ENCODE measurements at places on chromosomes 1 and 21.

- DNase-seq = no peak
Measured at GRCh38 chr1:30034105-30034626, 689.2 kb downstream of the MATN1 start.

DNA sequence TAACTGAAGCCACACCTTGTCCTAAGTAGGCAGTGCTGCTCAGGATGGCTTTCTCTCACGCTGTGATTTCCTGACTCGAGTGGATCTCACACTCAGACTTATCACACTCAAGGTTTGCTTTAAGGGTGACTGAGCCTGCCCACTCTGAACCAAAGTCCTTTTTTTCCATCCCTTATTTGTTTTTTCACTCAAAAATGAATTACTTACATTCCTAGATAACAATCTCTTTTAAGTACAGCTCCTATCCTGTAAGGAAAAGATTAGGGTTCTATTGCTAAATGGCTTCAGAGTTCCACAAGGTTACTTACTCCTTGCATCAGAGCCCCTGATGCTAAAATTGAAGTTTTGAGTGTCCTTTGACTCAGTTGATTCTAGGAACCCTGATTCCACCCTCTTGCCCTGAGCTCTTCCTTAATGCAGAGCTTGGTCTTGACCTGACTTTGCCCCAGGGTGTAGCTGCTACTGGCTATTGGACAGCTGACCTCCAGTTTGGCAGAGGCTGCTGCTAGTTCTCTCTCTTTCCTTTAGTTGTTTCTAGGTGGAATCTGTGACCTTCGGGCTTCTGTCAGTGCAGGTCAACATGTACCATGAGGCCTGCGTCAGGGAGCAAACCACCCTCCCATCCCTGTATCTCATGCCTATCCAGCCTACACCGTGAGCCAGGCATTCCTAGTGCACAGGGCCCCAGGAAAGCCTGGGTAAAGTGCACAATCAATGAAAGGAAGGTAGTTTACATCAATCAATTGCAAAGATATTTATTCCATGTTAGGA is 80.1 kb upstream of the CD55 start:
- DNase-seq = no peak

GRCh38 chr1:193592317-193592716 is 405.9 kb upstream of the B3GALT2 start:
- DNase-seq = no peak

DNA sequence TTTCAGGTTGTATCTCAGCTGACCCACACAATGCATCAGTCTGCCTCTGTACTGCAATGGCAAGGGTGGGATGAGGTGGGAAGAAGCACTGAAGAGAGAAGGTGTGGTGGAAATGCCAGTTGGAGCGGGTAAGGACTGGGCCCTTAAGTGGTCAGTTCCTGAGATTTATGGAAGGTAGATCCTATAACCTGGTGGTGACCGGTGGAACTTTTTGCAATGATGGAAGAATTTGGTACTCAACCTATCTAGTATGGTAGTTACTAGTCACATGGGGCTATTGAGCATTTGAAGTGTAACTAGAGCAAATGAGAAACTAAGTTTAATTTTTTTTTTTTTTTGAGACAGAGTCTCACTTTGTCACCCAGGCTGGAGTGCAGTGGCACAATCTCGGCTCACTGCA is 8.2 kb upstream of the HPCAL4 start:
- DNase-seq = no peak

- DNase-seq = no peak
Measured at GRCh38 chr1:90986953-90987352, 34.9 kb downstream of the ZNF644 start.

DNA sequence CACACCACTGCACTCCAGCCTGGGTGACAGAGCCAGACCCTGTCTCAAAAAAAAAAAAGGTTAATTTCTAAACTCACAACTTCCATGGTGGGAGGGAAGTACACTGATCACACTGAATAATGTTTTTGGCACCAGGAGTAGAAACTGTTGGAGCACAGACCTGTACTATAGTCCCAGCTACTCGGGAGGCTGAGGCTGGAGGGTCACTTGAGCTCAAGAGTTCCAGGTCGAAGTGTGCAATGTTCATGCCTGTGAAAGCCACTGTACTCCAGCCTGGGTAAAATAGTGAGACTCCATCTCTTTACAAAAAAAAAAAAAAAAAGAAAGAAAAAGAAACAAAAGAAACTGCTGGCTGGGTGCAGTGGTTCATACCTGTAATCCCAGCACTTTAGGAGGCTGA is 35.3 kb downstream of the TMEM50B start:
- DNase-seq = no peak

DNA sequence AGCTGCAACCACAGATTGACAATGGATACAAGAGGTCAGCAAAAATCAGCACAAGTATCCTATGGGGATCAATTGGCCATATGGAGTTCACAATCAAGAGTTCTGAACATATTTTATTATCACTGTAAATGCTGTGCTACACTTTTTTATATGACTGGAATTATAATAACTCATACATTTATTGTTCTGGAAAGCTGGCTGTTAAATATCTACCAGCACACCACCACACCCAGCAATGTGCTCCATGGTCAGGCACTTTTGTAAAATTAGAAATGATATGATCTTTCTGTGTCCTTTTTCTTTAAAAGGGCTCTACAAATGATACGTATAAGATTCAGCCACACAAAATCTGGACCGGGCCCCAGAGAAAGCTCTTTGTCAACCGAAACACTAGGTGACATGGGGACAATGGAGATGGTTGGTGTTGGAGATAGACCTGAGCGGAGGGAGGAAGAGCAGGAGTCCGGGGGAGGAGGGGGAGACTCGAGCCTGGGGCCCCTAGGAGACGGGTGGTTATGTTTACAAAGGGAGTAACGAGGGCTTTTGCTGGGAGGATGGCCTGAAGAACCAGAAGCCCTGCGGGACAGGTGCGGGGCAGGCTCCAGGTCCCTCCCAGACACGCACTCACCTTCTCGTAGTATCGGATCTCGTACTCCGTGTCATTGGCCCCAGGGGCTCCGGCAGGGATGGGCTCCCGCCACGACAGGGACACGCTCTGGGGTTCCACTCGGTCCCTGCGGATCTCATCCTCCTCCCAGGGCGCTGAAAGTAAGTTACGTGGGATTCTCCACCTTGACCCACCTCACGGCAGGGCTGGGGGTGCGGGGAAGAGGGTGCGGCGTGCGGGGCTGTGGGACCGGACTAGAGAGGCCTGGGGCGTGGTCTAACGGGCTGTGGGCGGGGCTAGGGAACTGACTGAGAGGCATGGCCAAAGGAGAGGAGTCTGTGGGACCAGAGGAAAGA is 30.0 kb downstream of the EPHA10 start:
- no peak for DNase-seq

GRCh38 chr1:192186197-192186596 is 27.9 kb downstream of the RGS18 start:
- no peak for DNase-seq

- DNase-seq = no peak
Measured at GRCh38 chr1:38297842-38298241, 251.2 kb upstream of the POU3F1 start.

DNA sequence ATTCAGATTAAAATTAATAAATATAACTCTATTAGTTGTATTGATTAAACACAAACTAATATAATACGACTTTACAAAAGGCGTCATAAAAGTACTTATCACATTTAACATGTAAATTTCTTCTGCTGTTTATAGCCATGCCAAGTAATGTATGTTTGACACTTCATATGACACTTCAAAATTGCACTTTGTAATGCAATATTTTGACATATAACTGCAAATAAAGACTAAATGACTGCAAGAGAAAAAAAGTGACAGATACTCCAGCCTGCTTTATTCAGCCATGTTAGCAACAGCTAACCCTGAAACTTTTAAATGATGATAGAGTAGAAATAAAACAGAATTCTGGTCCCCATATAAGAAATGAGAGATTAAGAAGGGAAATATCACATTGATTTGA is 1238.0 kb downstream of the MRPL39 start:
- DNase-seq = no peak

DNA sequence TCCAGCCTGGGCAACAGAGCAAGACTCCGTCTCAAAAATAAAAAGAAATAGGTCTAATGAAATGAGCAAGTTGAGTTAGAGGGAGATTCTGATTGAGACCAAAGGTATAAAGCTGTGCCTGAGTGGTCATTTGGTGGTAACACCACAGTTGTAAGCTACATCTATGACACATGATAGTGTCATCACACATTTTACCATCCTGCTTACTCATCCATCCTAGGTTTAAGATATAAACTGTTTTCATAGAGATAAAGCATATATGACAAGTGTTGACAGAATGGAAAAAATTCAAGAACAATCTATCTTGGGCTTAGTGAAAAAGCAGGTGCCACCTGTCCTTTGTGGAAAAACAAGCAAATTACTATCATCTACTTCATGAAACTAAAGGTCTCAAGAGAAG is 7.1 kb upstream of the CFAP141 start:
- no peak for DNase-seq

DNA sequence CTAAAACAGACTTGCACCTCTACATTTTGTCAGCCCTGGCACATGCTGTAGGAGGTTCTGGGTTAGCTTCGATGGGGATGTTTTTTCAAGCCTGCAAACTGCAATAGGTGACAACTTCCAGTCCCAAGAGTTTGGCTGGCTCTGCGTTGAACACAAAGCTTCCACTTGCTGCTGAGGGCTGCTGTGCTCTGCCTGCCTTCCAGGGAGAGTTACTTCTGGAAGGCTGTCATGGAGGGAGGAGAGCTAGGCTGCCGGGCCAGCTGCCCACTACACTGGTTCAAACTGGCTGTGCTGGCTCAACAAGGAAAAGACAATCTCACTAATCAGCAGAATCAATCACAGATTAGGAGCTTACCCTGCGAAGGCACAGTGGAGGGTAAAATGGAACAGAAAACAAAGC is 46.7 kb upstream of the PPP2R5A start:
- no peak for DNase-seq

DNA sequence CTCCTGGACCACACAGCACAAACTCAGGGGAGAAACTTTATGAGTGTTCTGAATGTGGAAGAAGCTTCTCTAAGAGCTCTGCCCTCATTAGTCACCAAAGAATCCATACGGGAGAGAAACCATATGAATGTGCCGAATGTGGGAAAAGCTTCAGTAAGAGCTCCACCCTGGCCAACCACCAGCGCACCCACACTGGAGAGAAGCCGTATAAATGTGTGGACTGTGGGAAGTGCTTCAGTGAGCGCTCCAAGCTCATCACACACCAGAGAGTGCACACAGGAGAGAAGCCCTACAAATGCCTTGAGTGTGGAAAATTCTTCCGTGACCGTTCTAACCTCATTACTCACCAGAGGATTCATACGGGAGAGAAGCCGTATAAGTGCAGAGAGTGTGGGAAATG is 22.5 kb downstream of the ZSCAN20 start:
- DNase-seq = no peak

GRCh38 chr1:206898089-206898914 is 1.1 kb downstream of the IL24 start:
- no peak for DNase-seq

DNA sequence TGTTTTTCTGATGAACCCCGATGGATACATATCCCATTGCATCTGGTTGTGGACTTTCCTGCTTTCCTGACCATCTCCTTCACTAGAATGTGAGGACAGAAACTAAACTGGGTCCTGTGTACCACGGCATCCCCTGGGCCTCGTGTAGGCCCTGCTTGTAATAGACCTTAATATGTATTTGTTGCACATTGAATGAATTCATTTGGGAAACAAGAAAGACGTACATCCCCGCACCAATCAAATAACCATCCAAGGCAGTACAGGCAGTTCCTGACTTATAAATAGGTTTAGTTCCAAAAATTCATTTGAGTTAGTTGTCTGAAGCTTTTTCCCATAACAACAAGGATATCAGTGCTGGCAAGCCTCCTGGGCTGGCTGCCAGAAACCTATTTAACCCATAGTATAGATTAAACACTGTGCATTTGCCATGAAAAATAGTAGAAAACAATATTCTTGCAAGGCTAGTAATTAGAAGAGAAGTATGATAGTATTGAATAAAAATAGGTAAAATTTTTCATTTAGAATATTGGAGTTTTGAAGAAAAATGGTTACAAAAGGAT is 81.8 kb upstream of the CD34 start:
- DNase-seq = no peak

DNA sequence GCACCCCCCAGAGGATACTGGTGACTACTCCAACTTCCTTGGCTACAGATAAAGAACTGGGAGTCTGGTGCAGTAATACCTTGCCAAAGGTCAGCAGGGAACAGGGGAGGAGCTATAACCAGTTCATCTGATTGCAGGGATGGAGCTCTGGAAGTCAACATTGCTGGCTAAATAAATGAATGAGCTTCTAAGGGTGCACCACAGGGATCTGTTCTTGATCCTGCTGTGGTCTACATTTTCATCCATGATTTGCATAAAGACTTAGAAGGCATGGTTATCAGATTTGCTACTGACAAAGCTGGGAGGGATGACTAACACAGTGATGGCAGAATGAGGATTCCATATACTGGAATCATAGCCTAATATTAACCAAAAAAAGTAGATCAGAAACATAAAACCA is 18.3 kb downstream of the PLEKHA6 start:
- DNase-seq = no peak

- no peak for DNase-seq
Measured at GRCh38 chr1:110283677-110284076, 55.5 kb upstream of the RBM15 start.
